ENCODE measurements at places on chromosomes 4 and X.

GRCh38 chrX:155070038-155070437, 898 bp downstream of the CMC4 start:
- no peak for DNase-seq

- no peak for DNase-seq
Observed at GRCh38 chr4:16195209-16195608, 31.1 kb downstream of the TAPT1 start.

DNA sequence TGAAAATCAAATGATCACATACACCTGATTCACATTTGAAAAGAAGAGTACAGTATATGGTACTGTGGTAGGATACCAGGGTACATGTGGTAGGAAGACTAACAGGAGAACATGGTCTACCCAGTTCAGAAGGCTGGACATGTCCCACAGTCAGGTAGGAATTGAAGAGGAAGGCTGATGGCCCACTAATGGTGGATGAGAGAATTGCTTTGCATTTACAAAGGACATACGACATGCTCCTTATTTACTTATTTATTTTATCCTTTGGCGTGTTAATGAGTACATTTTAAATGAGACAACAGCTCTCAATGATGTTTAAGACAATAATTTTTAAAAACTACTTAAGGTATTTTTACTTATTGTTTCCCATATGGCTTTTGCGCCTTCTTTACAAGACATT, 106.7 kb upstream of the BMP2K start:
- DNase-seq: no peak

GRCh38 chr4:98780926-98781325, 122.5 kb upstream of the TSPAN5 start:
- DNase-seq: no peak

DNA sequence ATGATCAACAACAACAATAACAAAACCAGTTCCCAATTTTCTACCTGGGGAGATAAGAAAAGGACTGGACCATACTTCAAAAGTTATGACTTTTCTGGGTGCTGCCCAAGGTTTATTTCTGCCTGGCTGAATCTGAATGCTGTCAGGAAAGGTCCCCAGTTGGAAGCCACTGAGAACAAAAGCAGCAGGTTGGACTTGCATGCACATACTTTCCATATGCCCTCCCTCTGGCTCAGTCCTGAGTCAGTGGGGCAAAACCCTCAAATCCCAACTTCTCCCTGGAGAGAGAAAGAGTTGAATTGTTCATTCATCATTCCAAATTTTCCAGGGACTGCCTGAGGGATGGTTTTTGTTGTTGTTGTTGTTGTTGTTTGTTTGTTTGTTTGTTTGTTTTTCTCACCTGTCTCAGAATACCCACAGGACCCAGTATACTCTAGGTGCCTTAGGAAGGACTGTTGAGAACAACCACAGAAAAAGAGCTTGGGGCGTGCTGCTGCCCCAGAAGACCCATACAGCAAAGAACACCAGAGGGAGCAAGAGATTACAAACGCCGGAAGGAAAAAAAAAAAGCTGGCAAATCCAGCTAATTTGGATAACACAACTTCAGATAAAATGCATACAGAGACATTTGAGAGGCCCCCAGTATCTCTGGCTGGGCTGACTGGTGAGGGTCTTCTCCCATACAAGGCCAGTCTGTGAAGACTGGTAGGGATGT, 138.9 kb upstream of the INPP4B start:
- DNase-seq: no peak

DNA sequence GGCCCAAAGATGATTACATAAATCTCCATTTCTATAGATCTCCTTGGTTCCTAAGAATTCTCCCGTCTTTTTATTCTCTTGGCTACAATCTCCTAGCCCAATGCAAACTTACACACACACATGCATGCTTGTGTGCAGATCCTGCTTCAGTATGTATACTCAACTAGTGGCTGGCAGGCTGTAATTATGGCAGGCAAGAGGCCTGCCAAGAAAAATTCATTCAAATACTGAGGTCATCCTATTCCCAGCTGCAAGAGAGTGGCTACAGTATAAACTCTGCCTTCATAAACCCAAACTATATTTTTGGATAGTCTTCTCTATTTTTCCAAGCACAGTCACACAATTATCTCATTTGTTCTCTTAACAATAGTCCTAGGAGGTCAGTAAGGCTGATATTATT, 95.2 kb downstream of the SHROOM4 start:
- DNase-seq: no peak

DNA sequence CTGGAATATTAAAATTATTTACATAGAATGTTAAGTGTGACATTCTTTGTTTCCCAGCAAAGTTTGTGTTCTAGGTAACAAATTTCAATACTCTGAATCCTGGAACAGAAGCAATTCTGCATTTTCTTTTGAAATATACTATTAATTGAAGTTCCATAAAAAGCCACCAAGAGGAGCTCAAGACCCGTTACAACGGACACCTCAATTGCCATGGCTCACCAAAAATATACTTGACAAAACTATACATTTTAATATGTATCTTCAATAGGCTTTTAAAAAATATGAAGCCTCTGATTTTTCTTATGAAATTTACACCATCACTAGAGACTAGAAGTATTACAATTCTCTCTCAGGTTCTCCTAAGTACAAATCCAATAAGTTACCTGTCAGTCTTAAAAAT, 111.4 kb downstream of the NYX start:
- no peak for DNase-seq

DNA sequence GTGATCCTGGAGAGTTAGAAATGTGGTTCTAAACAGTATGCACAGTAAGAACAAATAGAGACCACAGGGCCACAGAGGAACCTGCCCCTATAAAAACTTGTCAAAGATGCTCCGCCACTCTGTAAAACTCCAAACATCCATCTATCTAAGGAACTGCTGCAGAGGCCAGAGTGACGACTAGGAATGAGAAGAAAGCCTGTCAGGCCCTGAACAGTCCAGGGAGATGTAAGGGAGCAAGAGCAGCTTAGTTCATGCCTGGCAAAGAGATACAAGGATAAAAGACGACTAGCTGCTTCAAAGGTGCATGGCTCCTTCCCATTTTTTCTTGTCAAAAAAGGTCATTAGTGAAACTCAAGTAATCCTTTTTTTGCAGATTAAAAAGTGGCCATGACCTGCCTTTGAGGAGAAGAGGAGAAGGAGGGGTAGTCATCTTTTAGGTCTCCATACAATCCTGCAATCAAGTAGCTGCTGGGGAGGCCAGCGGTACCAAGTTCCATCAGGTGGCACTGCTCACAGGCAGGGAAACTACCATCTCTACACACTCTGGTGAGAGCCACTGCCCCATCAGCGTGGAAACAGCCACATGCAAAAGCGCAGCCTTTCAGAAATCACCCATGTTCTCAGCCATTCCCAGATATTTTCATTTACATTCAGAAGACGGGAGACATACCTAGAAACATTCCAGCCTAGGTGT, 162.1 kb downstream of the TSPAN5 start:
- DNase-seq: no peak

DNA sequence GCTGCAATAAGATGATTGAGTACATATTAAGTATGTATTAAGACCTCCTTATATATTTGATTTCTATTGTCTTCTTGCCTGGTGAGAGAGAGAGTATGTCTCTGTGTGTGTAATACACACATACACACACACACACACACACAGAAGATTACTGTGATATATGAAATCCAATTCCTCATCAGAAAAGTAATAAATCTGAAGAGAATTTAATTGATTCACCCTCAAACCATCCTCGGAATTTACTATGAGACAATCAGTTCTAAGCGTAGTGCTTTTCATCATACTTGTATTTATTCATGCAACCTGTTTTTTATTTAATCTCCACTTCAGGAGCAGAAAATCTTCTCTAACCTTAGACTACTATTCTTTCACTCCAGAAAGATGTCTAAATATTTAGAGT, 62.3 kb upstream of the TLL1 start:
- DNase-seq: no peak

GRCh38 chrX:69305333-69306062, 140.2 kb upstream of the PJA1 start:
- no peak for DNase-seq

DNA sequence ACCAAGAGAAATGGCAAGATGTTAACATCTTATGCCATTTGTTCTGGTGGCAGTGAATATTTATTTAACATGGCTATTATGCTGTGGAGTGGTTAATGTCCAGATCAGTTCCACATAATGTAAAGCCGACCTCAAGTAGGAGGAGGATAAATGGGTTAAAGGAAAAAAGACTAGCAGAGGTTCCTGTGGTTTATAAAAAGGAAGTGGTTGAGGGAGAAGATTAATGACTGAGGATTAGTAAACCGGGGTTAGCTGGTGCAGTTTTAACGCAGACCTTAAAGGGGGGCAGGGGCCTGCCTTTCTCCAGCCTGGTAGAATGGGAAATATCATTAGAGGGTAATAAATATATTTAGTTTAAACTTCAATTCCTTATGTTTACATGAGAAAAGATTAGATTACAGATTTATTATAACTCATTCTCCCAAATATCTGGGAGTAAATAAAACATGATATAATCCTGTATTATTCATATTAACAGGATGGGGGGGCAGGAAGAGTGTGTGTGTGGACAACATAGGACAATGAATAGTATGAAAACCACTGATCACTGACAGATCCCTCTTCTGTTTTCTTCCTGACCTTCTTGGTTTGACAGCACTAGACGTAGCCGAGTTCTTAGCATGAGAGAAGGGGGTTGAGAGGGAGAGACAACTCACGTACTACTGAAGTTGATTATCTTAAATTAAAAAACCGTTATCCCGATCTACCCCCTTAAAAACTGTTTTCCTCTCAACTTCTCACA, 124.1 kb upstream of the LIMCH1 start:
- DNase-seq: no peak

- DNase-seq: no peak
Observed at GRCh38 chr4:173213296-173213695, 44.7 kb downstream of the GALNT7 start.

DNA sequence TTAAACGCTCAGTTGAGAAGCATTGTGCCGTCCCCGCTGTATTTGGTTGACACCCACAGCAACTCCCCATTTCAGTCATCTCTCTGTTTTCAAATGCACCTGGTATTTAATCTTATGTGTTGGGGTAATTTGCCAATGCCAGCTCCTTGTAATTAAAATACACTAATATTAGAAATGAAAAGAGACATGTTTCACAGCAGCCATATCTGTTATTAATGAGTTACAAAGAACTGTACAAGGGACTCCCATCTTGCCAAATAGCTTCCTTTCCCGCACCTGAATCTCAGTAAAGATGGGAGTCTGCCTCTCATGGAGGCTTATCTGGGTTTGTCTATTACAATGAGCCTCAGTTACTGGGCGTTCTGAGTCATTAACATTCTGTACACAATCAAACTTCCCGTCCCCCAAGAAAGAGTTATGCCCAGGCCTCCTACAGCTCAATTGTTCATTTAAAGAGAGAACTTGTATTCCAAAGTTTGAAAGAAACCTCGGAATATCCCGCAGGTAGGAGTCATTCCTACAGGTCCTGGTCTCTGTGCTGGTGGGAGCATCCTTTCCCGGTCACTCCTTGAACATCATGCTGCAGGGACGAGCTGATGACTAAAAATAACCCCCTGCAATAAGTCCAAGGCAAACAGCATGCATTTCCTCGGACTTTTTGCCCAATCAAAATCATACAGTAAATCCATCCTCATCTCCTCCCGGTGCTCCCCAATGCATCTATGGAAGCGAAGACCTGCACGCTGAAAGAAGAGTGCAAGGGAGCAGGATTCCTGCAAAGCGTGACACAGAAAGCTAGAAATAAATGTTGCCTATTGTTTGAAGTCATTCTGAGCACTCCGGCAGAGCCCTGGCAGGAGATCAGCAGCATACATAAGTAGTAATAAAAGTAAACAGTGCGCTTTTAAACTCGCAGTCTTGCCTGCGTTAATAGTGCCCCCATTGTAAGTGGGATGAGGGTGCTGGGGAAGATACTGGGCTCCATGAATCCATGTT, 926 bp downstream of the NDP start:
- DNase-seq: no peak

GRCh38 chrX:82163701-82164100, 961.8 kb downstream of the SH3BGRL start:
- DNase-seq: no peak

GRCh38 chrX:15672881-15673280, 8.3 kb upstream of the CLTRN start:
- DNase-seq: no peak

DNA sequence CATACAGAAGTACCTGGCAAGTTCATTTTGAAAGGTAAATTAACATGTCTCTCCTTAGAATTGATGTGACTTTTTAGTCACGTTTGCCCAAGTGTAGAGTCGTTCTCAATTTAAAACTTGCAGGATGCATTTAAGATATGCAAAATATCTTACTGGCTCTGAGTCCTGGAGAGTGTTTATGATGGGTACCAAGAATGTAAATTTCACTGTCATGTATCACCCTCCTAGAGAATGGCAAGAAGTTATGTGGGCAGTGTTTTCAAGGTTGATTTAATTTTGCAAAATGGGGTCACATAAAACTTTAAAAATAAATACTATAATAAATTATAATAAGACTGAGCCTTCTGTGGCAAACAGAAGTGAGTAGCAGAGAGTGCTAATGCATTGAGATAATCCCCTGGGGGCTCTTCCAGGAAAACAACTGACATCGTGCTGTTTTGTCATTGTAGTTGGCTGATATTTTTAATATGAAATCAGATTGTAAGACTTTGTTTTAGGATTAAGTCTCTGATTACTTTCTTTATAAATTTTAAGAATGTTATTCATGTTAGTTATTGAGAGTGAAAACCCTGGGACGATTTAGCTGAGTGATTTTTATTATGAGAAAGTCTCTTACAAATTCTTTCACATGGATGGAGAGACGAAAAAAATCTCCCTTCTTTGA, 103.0 kb downstream of the AFF1 start:
- no peak for DNase-seq

- no peak for DNase-seq
Observed at GRCh38 chr4:186676531-186677161, 47.0 kb downstream of the FAT1 start.

DNA sequence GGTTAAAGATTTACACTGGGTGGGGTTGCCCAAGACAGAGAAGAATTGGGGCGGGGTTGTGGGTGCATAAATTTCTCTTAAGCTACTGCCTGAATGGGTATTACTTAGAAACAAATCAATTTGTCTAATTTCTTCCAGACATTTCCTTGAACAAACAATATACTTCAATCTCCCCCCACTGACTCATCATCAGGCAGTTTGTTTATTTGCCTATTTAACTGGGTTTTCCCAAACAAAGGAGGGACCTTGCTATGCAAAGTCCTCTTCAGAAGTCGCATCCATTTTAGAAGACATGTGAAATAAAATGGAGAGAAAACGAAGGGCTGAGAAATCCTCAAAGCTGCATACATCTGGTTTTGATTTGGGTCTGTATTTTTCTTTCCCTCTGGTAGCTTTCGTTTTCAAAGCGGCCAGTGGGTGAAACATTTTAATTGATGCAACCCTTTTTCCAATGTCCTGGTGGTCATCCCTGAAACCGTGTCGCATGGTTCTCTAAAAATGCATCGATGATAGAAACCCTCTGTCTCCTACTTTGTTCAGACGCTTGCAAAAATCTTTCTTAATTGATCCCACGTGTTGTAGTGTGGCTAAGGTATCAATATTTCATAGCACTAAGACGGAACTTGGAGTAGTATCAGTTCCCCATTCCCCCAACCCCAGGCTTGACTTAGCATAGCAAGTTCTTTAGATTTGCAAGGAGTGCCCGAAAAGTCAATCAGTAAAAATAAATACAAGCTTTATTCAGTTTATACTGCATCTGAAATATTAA, 115.1 kb upstream of the MXRA5 start:
- DNase-seq: no peak
